ENCODE measurements at places on chromosomes 2 and 18.

- DNase-seq: no peak
Measured at GRCh38 chr2:196307775-196308305, 136.5 kb upstream of the STK17B start.

GRCh38 chr2:236558993-236559978 is 10.3 kb upstream of the ACKR3 start:
- DNase-seq: no peak

DNA sequence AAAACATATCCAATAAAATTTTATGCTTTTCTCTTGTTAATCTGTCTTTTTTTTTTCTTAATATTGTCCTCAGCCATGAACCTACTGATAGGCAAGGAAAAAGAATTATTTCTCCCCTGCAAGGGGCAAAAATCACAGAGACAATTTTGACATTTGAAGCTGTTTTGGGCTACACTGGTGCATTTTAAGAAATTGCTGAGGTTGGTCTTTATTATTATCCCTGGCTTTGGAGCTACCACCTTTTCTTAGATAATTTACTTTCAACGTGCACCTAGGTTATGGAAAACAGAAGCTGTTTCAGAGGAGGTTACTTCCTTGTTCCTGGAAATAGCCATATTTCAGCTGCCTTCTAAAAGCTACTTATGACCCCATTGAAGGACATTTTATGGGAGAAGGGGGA is 195.5 kb upstream of the KYNU start:
- no peak for DNase-seq

GRCh38 chr18:48918660-48919456 is 31.9 kb downstream of the SMAD7 start:
- DNase-seq: no peak
